ENCODE measurements at places on chromosomes 13 and 19.

GRCh38 chr13:32588736-32589135, 2.5 kb downstream of the PDS5B start:
- no peak for DNase-seq

- DNase-seq: no peak
Observed at GRCh38 chr13:92177966-92178365, 779.5 kb downstream of the GPC5 start.

DNA sequence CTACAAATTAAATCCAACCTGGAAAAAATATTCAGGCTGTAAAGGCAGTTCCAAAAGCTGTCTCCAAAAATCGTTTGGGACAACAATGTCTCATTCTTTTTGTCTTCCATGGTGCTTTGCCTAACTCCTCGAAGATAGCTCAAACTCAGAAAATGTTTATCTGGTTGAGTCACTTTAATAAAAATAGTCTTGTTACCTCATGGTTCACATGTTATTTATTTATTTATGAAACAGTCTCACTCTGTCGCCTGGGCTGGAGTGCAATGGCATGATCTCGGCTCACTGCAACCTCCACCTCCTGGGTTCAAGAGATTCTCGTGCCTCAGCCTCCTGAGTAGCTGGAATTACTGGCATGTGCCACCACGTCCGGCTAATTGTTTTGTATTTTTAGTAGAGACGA, 4.9 kb upstream of the BRD4 start:
- DNase-seq: no peak

- DNase-seq: no peak
Observed at GRCh38 chr19:30309905-30310601, 62.1 kb upstream of the ZNF536 start.

DNA sequence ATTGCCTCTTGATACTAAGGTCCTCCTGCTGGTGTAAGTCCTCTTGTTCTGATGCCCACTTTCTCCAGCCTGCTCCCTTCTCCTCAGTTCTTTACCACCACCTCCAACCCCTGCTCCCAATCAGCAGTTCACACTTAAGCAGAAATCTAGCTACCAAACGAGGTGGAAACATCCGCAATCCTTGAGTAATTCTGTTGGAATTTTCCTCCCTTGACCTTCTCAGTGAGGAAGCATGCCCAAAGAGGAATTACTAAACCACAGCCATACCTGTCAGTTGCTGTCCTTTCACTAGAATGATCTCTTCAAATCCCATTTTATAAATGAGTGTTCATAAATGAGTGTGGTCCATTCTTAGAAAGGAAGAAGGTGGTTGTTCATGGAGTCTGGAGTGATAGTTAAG, 289.9 kb downstream of the DACH1 start:
- no peak for DNase-seq

DNA sequence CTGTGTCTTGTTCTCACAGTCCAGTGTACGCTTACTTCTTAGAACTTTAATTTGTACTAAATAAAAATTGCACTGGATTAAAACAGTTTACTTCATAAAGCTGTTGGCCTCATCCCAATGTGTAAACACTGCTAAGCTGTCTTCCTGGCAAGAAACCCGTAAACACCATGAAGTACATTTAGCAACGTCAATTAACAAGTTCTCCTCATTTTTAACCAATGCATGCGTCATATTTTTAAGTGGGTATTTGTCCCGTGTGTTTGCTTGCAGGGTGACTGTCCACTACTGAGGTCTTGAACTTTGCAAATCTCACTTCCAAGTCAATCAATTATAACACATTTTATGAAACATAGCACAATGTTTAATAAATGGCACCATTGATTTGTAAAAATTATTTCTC, 28.2 kb downstream of the LAIR2 start:
- DNase-seq: no peak

- no peak for DNase-seq
Observed at GRCh38 chr13:23436680-23437079, 3.2 kb upstream of the SACS start.

DNA sequence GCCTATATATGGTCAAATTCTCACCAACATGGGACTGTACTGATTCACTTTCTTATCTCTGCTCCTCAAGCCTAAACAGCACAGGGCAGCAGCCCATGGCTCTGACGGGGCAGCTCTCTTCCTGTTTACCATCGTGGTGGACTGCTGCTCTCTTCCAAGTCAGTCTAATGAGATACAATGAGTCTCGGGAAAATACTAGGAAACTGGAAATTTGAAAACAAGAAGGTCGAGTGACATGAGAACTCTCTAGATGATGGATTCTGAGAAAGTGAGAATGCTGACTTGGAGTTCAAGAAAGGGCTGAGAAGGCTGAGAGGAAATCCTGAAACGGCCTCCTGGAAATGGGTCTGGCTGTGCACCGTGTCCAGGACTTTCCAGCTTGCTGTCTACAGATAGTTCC, 122.8 kb upstream of the ARGLU1 start:
- DNase-seq: no peak

GRCh38 chr13:90483906-90484305, 863.6 kb upstream of the MIR17HG start:
- DNase-seq: no peak

- no peak for DNase-seq
Observed at GRCh38 chr19:6069268-6069791, 41.0 kb downstream of the RFX2 start.
